ENCODE measurements at places on chromosomes 4 and X.
A peak's percentile ranks its signal among the peaks of the same experiment; 100 is the strongest.

- no peak for DNase-seq
Observed at GRCh38 chr4:26275281-26275680, 45.5 kb upstream of the RBPJ start.

- DNase-seq = no peak
Observed at GRCh38 chr4:8110071-8110986, 48.3 kb downstream of the ABLIM2 start.

DNA sequence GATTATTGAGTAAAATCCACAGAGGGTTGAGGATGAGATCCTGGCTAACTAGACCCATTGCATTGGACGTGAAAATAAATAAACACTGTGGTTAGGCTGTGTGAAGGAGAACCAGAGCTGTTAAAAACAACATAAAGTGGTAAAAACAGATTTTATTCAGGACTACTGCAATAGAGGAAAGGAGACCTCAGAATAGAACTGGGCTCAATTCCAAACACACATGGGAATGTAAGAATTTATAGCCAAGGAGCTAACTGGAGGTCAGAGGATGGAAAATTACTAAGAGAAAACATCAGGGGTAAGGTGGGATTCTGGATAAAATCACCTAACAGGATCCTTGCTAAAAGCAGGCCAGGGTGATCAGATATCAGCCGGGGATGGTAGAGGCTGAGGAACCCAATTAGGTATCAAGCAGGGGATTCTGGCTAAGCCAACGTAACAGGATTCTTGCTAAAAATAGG is 112.4 kb downstream of the RNF150 start:
- no peak for DNase-seq

DNA sequence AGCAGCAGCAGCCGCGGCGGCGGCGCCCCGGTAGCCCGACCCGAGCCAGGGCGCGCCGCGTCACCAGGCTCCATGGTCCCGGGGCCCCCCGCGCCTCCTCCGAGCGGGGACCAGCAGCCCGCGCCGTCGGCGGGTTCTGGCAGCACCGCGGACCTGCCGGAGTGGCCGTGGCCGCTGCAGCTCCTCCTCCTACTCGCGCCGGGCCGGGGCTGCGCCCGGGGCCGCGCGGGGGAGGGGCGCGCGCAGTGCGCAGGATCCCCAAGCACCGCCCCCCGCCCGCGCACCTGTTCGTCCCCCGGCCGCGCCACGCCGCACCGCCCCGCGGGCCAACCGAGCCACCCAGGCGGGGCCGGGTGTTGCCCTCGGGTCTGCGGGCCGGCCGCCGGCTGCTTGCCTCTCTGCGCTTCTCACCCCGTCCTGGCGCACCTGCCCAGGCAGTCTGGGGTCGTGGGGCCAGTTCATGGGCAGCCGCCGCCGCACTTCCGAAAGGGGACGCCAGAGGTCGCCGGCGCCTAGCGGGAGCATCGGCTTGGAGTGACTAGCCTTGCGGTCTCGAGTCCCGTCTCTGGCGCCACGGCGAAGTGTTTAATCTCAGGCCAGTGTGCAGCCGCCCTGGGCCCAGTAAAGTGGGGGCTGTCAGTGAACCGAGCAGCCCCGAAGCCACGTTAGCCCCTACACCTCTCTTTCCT is at the start of gene SLC9A7:
TSS of gene SLC9A7 (minus strand) at position 163 of the 689 bp plus-strand sequence. CDS start at position 74, 89 bp downstream.
- DNase-seq = peak; percentile 74

GRCh38 chr4:142815834-142816233 is 30.3 kb downstream of the INPP4B start:
- no peak for DNase-seq

DNA sequence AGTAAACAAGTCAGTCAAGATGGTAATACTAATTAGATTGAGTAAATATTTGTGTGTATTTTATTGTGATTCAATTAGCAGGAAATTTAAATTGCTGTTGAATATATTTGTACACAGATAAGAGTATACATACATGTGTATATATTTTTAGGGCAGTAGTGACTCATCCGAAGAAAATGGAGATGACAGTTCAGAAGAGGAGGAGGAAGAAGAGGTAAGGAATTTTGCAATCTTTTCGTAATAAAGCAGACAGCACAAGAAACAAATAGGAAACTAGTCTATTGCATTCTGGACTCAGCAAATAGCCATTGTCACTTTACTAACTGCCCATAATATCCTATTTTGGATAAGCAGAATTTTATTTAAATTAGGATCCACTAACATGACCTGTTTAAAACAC is 6.6 kb downstream of the IBSP start:
- DNase-seq = no peak

DNA sequence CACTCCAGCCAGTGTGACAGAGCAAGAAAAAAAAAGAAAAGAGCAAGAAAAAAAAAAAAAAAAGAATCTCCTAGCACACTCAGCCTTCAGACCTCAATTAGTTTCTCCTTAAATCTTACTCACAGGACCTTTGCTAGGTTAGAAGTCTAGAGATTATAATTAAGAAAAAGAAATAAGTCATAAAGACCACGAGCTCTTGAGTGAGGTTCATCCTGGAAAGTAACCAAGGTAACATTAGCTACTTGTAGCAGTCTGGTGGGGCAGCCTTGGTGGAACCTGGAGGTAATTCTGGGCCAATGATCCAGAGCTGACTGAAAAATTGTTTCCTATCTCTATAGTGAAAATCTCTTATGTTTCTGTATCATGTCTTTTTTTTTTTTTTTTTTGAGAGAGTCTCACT is 21.2 kb upstream of the DDX3X start:
- no peak for DNase-seq

- DNase-seq = no peak
Observed at GRCh38 chr4:142743121-142743825, 102.8 kb downstream of the INPP4B start.

- no peak for DNase-seq
Observed at GRCh38 chr4:118826723-118827444, 9.0 kb downstream of the SEC24D start.

All from NCI-H446 (cell line).